ENCODE measurements at places on chromosomes 2 and 18.

- no peak for DNase-seq
Observed at GRCh38 chr2:152280780-152281179, 54.2 kb upstream of the FMNL2 start.

DNA sequence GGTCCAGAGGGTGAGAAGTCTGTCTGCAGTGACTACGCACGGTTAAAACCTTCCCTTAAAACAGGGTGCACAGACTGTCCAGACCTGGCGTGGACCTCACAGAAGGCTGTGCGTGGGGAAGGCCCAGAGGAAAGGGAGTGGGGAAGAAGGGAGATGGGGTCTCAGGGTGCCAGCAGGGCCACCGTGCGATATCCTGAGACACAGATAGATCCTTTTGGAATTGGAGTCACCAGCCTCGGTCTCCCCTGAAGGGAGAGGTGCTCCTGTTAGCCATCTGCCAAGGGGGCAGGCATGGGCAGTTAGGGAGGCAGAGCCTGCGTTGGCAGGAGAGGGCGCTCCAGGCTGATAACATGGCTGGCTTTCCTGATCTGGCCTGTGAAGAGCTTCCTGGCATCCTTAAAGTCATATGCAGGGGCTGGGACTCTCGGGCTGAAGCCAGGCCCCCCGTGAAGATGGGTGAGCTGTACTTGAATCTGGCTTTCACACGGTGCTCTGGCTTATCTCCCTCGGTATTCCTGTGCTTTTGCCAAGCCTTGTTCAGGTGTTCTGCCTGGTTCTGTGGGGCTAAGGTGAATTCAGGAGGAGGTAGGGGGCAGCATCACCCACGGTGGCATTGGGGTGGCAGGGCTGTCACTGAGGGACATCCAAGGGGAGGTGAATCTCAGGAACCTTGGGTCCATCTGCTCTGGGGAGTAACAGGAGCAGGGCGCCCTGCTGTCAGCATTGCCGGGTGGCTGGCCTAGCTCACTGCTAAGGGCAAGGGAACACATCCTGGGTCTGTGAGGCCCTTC is 107.2 kb upstream of the SMAD2 start:
- DNase-seq: no peak

- no peak for DNase-seq
Observed at GRCh38 chr2:202014318-202014717, 19.3 kb upstream of the FZD7 start.

DNA sequence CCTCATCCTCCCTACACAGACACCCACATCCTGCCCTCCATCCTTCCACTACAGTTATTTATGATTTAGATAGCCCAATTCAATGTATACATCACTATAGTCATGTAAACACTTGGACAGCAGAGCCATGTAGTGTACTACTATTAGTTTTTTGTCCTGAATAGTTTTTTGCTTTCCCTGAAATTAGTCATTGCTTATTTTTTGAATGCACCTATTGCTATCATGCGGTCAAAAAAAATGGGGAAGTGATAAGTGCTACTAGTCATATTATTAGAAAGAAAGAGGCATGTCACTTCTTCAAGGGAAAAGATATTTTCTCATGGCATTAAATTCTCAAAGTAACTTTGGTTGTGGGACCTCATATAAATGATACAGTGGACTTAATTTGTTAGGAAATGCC is 6.8 kb upstream of the GREB1 start:
- DNase-seq: no peak

DNA sequence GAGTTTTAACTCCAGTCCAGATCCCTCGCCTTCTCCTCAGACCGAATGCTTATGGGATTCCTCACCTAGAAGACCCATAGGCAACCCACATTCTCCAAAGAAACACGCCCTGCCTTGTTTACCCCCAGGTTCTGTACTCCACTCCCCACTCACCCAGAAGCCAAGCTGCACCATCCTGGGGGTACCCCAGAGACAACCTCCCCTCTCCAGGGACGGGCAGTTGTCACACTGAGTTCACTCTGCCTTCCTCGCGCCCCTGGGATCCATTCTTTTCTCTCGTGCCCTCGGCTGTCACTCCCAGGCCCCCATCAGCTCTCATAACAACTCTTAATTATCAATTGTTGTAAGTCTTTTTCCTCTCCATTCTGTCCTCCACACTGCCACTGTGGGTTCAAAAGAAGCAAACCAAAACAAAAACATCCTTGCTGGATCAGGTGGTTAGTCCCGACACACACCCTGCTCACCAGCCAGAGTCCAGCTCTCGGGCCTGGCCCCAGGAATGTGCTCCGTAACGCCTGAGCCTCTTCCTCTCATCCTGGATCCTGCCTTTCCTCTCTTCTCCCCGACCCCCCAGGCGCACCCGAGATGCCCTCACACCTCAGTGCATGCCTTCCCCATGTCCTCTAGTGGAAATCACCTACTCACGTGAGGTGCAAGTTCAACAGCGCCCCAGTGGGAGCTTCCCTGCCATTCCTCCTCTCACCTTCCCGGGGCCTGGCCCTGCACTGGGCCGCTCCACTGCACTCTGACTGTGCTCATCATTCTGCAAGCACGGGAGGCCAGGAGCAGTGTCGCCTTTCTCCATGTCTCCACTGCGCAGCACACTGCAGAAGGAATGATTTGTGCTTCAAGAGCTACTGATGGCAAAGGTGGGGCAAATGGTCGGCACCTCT is 20.7 kb downstream of the COX7A2L start:
- no peak for DNase-seq

GRCh38 chr18:12027046-12027445 is 45.7 kb downstream of the IMPA2 start:
- DNase-seq: no peak

- no peak for DNase-seq
Observed at GRCh38 chr18:54239091-54239490, 14.6 kb upstream of the MBD2 start.

- no peak for DNase-seq
Observed at GRCh38 chr2:12596771-12597170, 120.0 kb upstream of the TRIB2 start.

DNA sequence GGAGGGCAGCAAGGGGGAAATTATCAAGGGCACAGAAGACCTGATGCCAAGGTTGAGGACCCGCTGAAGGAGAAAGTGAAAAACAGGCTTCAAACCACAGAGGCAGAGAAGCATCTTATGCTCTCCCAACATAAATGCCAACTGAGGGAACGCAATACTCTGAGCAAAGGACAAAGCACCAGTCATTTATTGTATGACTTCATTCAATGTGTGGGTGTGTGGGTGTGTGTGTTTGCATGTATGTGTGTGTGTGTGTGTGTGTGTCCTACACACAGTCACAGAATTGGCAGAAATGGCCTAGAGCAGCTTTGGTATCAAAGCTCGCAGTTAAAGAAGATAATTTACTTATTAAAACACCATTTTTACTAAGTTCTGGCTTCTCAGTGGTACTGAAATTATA is 51.4 kb downstream of the UXS1 start:
- no peak for DNase-seq

DNA sequence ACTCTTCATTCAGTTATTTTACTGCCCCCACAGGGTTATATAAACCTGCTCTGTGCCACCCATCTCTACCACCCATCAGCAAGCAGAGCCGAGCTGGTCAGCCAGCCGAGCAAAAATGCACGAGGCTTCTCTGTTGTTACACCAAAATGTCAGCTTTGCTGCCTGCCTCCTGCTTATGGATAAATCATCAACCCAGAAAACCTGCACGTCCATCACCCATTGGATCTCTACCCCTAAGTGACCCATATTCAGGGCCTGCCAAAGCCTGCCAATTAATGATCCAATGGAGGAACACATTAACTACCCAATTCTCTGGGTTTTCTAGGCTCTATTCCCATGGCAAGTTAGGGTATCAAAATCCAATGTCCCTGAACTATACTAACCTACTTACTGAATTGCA is 365.5 kb upstream of the ACVR2A start:
- no peak for DNase-seq

- no peak for DNase-seq
Observed at GRCh38 chr2:20021405-20022009, 9.0 kb upstream of the MATN3 start.

DNA sequence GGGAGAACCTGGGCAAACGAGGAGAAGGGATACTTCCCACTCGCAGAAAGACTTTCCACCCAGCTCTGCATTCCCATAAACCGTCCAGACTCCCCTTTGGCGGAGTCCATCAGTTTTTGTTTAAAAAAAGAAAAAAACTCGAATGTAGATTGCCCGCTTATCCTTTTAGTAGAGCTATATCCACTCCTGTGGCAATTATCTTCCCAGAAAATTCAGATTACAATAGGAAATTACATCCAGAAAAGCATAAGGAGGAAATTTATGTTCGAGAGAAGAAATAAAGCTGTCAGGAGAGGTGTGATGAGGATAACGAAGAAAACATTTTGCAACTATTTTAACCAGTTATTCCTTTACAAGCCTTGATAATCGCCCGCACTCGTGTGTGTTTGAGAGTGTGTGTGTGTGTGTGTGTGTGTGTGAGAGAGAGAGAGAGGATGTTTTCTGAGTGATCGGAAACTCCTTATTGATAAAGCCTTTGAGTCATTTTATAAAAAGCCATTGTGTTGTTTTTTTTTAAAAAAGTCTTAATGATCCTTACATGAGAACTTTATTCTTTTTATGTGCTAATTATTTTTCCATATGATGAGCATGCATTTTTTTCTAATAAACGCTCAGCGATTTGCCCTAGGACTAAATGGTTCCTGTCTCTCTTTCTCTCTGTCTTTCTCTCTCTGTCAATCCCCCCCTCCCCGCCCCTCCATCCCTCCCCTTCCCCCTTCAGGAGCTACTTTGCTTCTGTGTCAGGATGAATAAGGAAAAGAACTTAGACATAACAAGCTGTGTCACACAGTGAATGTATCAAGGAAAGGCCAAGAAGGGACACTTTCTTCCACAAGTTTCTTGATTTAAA is 1.1 kb upstream of the PPP3R1 start:
- DNase-seq: no peak

DNA sequence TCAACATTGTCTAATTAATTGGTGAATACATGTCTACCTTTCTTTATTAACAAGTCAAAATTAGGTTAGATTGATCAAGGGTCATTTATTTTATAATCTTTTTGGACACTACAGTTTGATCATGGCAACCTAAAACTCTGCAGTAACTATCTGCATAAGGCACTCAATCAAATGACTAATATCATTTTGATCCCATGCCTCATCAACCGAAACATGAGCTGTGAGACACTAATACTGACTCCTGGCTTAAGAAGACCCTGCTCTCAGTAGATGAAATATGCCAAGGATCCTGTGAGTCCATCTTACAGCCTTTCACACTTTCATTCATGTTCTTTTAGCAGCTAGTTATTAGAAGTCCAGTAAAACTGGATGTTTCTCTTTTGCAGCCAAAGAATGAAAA is 169.4 kb upstream of the CAVIN2 start:
- no peak for DNase-seq

DNA sequence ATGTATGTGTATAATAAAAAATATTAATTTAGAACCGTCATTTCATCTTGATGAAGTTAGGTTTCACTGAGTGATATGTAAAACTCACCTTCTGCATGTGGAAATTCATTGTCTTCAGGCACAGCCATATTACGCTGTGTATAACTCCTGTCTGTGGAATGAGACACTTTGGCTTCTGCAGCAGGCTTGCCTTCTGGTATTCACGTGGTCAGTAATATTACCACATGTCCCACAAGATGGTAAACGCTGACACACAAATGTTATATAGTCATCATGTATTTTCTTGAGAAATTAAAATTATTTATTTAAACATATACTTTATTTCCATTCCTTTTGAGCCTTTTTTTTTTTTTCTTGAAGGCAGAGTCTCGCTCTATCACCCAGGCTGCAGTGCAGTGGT is 25.1 kb upstream of the AAK1 start:
- no peak for DNase-seq

GRCh38 chr2:170247882-170248393 is 70.0 kb downstream of the MYO3B start:
- no peak for DNase-seq

DNA sequence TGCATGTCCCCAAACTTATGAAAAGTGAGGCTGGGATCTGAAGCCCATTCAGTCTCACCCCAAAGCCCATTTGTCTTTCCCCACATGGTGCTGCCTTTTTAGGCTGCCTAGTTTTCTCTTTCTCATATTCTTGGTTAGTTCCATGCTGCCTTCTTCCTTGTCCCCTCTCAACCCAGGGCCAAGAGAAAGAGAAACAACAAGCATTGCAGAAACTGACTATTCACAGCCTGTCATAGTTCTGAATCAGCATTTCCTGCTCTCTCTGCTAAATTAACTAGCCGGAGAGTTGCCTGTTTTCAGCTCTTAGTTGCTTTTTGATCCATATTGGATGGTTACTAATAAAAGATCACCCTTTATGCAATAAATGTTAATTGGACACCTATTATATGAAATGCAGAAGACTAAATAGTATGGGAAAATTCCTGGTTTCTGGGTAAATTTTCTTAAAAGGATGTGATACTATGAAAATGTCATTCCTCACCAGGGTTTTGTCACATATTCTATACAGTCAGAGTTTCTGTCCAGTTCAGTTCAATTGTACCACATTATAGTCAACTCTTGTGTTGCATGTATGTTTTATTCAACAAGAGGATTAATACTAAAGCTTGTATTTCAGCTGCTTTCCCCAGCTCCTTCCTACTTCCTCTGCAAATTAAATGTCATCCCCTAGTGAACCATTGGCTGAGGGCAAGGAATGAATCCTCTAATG is 246.5 kb downstream of the GALR1 start:
- no peak for DNase-seq

Measured in stimulated activated CD8-positive, alpha-beta memory T cell treated with anti-CD3 and anti-CD28 coated beads, Interleukin-2, amount 100 ng/mL, for 1 hour (primary cell).